ENCODE measurements at places on chromosomes 7 and 10.

DNA sequence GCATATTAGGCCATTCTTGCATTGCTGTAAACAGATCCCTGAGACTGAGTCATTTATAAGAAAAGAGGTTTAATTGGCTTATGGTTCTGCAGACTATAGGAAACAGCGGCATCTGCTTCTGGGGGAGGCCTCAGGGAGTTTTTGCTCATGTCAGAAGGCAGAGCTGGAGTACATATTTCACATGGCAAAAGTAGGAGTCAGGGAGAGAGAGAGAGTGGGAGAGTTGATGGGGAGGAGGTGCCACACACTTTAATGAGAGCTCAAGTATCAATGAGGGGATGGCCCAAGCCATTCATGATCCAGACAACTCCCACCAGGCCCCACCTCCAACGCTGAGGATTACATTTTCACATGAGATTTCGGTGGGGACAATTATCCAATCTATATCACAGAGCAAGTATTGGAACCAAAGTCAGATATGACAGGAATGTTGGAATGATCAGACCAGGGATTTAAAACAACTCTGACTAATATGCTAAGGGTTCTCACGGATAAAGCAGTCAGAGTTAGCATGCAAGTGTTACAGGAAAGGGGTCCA lies 795.3 kb upstream of the CELF2 start:
- no peak for DNase-seq

DNA sequence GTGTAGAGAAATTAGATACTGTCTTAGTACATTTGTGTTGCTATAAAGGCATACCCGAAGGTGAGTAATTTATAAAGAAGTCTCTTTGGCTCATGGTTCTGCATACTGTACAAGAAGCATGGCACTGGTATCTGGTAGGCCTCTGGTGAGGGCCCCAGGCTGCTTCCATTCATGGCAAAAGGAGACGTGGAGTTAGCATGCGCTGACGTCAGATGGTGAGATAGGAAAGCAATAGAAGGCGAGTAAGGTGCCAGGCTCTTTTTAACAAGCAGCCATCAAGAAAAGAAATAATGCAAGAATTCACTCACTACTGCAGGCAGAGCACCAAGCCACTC lies 38.1 kb downstream of the AKR1C8 start:
- DNase-seq, result no peak

DNA sequence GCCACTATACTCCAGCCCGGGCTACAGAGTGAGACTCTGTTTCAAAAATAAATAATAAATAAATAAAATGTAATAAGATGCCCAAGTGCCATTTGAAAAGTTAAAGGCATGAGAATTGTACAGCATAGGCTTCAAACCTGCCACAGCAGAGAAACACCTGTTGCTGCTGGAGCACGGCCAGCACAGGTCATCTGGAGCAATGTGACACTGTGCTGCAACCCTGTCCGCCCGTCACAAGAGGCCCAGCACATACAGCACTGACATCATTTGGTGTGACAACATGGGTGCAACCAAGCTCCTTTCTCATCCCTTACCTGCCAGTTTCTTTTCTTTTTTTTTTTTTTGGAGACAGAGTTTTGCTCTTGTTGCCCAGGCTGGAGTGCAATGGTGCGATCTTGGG lies 1.3 kb downstream of the RFC2 start:
- DNase-seq, result no peak

DNA sequence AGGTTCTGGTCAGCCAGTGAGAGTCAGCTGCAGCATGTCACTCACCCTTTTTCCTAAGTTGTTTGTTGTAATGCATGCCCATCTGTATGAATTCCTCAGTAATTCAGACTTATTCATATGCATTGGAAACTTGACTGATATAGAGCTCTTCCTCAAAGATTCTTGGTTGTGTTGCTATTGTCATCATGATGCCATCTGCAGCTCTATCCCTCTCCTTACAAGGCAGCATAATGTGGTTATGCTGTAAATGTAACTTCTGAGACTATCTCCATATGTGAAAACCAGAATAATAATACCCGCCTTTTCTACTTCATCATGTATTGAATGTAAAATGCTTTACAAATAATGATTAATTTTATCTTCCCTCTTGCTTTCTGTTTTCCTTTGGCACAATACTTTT lies 252.6 kb upstream of the MTPN start:
- DNase-seq, result no peak

DNA sequence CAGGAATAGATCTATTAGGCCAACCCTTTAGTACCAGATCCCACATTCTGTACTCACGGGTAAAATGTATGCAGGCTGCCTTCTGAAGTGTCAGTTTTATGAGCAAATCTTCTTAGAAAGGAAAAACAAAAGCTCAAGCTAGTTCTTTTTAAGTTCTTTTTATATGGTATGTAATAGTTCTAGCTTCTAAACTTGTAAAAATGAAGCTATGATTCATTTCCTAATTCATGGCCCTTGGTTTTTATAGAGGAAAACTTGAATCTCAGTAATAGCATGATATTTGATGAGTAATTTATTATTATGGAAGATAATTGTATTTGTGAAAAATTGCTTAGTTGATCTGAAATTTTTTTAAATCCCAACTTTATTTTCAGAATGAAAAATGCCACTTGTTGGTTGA lies 54.3 kb downstream of the SLK start:
- no peak for DNase-seq

- DNase-seq, result no peak
These were observed 242.1 kb downstream of the CDC14C start for GRCh38 chr7:49166441-49166840.

DNA sequence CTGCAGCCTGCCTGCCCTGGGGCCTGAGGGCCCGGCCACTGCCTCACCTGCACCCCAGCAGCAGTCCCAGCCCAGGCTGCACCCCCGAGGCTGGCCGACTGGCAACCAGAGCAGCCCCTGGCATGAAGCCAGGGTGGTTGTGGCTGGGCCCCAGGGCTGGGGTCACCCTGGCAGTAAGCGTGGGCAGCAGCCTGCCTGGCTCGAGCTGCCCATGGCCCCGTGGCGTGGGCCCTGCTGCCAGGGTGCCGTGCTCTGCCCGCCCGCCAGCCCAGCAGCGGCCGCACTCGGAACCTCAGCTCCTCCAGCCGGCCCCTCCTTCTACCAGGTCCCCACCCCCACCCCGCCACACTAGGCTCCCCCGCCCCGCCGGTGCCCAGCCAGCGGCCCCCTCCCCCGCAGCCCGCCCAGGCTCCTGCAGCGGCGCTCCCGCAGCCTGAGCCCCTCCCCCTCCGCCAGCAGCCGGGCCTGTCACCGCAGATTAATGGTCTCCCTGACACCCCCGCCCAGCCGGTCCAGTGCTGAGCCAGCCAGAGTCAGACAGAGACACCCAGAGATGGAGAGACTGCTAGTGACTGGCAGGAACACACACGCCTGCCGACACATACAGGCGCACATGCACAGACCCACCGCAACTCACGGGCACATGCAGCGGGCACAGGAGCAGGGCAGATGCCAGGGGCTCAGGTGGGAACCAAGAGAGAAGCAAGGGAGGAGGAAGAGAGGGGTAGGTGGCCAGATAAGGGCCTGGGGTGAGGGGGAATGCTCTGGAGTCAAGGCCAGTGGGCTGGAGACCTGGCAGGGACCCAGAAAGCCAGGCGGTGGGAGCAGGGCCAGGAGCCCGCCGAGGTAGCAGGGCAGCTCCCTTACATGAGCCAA lies 22.4 kb downstream of the KCNH2 start:
- no peak for DNase-seq

DNA sequence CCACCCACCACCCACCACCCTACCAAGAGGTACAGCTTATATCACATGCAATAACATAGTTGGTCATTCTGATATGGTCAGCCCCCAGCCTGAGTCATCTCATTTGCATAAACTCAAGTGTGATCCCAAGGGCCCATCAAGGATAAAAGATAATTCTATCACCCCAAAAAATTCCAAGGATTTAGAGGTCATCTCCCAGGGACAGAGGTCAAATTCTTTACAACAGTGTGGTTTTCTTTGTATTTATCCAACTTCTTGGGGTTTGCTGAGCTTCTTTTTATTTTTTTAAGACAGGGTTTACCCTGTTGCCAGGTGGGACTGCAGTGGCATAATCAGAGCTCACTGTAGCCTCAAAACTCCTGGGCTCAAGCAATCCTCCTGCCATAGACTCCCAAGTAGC lies 9.4 kb upstream of the GTPBP10 start:
- DNase-seq, result no peak

GRCh38 chr10:16965740-16966447 lies 148.7 kb upstream of the RSU1 start:
- peak; percentile 92 for DNase-seq

DNA sequence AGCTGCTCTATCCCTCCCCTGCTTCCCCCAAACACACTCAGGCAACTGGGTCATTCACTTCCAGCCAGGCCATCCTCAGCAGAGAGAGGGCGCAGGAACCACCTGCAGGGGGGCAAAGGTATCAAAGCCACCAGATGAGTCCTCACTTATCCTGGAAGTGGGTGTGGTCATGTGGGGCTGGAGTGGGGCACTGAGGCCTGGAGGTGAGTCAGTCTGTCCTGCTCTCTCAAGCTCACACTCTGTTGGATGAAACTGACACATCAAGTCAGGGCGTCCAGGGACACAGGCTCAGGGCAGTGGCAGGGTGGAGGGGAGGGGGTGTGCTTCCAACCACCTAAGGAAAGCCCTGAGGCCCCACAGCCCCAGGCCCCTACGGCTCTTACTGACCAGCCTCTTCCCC lies 8.0 kb upstream of the ELFN1 start:
- no peak for DNase-seq

DNA sequence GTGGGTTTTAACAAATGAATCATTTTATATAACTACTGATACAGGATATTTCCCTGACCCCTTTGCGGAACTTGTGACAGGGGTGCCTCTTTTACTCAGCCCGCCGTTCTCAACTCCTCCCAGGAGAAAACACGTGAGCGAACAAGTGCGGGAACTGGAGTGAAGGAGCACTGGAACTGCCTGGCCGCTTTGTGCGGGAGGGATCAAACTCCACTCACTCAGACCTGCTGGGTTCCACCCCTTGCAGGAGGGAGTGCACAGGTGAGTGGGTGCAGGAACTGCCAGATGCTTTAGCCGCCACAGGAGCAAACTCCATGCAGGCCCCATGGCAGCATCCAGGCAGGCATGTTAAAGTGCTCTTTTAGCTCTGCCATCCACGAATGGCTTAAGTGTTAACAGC lies 513.4 kb upstream of the GRM3 start:
- DNase-seq, result no peak

DNA sequence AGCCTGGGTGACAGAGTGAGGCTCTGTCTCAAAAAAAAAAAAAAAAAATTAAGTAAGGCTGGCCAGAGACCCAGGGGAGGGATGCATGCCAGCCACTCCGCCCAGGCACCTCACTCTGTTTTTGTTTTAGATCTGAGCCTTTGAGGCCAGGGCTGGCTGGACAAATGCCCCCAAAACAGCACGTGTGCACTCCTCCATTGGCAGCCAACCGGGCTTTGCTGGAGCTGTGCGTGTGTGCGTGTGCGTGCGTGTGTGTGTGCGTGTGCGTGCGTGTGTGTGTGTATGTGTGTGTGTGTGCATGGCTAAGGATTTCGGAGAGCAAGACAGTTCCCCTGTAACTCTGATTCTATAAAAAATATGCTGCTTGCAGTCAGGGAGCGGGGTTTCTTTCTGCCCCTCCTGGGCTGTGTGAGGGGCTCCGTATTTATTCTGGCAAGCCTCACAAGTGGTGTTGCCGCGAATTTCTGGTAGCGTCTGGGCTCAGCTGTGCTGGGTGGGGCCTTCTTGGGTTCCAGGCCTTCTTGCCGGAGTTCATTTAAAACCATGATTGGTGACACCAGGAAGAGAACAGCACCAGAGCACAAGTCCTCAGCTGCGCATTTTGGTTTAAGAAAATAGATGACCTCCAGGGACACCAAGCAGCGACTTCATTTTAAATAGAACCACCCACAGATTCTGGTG lies 28.1 kb upstream of the UNCX start:
- DNase-seq, result no peak

DNA sequence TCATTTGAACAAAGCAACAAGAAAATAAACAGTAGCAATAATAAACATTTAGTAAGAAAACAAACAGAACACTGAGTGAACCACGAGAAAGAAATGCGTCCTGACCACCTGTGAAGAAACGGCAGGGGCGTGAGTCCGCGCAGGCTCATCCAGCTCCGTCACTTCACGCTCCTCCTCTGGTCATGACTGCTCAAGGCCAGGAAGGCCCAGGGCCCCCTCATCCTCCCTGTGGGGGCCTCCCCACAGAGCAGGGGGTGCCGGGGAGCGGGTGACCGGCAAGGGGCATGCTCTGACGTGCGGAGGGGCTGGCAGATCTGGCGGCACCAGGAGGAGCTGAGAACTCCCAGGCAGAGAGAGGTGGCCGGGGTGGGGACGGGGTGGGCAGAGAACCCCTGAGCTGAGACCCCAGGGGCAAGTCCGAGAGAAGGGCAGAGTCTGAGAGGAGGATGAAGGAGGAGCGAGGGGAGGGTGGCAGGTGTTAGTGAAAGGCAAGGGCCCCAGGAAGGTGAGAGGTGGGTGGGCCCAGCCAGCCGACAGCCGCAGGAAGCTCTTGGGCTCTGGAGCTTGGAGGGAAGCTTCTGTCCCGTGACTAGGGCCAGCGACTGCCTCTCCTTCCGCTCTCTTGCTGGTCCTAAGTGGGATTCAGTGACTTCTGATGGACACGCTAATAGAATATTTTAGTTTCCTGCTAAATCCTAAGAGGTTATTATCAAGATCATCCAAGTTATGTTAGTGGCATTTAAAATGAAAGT lies 223.9 kb downstream of the TCERG1L start:
- no peak for DNase-seq

DNA sequence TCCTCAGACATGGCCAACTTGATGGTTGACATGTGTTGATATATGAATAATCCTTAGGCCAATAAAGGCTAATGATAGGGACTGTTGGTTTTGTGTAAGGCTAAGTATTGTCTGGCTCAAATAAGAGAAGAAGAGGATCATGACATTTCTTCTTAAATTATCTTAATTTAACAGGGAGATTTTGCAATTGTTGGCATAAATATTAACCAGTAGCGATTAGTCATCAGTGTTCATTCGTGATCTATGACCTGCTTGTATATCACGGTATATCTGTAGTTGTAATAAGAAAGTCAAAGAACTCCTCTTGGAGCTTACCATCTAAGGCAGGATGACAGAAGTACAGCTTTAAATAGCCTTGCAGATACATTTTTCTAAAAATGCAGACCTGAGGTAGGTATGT lies 196.4 kb downstream of the CREB5 start:
- DNase-seq, result no peak

DNA sequence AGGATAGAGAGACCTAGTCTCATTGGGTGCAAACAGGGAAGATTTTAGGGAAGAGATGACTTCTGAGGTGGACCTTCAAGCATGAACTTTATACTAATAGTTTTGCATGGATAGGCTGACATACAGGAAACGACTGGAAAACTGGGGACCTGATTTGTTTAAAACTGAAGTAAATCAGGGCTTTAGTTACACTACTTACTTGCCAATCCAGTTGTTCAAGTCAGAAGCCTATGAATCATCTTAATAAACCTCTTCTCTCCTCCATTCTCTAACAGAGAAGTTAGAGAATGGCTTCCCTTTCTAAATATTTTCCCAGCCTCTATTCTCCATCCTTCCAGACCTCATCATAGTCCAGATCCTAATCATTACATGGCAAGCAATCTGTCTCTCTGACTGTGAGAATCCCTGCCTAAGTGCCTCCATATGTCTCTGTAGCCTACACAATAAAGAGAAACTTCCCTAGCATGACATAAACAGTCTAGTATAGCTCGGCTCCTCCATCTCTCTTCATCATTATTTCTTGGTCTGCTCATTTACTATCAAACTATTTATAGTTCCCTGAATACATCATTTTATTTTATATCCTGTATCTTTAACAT lies 55.8 kb downstream of the PRKG1 start:
- no peak for DNase-seq

Data from dermis microvascular lymphatic vessel endothelial cell (primary cell).